MM.1S (cell line): ENCODE measurements at places on chromosomes 7 and 10.

DNA sequence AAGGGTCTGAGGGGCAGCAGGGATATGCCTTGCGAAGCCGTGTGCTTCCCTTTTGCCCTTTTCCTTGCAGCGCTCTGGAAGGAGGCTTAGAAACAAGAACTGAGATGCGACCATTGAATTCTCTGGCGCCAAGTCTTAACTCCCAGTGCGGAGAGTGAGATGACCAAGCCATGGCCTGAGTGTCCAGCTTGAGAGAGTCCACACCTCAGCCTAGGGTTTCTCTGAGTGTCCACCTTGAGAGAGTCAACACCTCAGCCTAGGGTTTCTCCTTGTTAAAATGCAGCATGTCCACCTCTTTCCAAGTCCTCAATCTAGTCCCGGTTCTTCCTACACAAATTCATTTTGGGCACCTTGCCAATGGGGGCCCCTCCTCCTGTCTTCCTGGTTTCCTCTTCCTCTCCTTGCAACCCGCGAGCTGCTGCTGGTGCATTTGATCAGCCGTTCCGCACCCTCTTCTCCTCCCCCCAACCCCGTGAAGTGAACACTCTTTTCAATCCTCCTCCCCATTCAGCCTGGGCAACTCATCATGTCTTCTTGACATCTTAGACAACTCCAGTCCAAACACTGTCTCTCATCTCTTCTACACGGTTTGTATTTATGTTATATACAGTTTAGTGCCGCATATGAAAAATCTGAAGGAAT, 178.2 kb upstream of the PITRM1 start:
- no peak for DNase-seq

DNA sequence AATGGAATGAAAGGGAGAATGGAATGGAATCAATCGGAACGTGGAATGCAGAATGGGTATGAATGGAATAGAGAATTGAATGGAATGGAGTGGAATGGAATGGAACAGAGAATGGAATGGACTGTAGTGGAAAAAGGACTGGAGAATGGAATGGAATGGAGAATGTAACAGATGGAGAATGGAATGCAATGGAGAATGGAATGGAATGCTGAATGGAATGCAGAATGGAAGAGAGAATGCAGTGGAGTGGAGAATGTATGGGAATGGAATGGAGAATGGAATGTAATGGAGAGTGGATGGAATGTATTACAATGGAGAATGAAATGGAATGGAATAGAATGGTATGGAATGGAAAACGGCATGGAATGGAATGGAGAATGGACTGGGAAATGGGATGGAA, 96.9 kb downstream of the NSUN6 start:
- DNase-seq, result no peak

GRCh38 chr10:70726909-70727495, 54.7 kb downstream of the ADAMTS14 start:
- no peak for DNase-seq

- no peak for DNase-seq
Measured at GRCh38 chr10:91420868-91421267, 10.7 kb downstream of the HECTD2 start.

GRCh38 chr10:103543617-103544525, 50.4 kb downstream of the NEURL1 start:
- no peak for DNase-seq

DNA sequence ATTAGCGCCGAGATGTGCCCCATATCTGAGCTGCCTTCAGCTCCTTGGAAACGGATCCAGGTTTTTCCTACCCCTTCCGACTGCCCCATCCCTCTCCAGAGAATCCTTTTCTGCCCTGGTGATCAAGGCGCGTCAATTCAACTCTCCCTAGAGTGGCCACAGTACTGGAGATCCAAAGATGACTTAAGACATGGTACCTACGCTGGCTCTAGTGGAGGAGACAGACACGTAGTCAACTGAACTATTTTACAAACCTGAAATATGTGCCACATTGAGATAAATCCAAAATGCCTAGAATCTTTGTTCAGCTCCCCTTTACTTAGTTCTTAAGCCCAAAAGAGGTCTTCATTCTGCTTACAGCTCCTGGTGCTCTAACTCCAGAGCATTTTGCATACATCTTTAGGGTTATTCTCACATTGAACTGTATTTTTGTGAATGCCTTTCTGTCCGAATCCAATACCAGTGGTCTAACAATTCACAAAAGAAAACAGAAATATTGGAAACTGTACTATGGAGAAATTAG, 444 bp upstream of the TNPO3 start:
- no peak for DNase-seq

DNA sequence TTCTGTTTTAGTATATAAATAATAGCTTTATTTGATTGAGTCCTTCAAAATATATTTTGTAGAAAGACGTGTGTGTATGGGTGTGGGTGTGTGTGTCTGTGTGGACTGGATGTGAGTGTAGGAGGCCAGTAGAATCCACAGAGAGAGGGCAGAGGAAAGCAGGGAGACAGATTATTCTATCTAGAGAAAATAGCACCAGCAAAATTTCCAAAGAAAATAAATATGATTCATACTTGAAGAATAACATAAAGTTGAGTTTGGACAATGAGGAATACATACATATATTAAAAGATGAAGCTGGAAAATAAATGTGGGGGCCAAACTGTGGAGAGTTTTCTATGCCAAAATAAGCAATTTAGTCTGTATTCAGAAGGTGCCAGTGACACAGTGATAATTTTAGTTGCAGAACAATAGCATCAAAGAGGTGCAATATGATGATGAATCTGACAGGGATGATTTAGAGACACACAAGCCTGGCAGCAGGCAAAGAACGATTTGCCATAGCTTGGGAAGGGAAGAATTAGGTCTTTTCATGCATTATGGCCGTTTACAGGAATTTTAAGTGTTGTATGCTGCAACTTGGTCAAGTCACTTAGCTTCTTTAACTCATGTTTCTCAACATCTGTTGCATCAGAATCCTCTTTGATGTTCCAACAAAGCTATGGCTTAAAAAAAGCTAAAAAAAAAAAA, 121.3 kb downstream of the SEMA3A start:
- DNase-seq, result no peak

GRCh38 chr7:66696774-66697191, 43.8 kb upstream of the RABGEF1 start:
- no peak for DNase-seq
